ENCODE measurements at places on chromosomes 7 and 10.
A peak's percentile ranks its signal among the peaks of the same experiment; 100 is the strongest.

DNA sequence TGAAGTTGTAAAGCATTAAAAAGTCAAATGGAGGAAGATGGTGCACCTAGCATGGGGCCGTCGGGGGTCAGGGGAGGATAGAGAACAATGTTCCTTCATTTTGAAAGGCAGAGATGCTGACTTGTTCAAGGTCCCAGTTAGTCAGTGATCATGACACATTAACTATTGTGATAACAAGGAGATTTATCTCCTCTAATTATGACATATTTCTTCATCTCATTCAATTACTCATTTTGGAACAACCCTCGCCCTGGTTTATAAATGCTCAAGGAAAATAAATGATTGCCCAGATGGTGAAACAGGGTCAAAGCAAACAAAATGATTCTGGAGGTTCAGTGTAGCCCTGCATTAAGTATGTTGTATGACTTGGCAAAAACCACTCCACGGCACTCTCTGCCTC is 106.2 kb downstream of the ITIH5 start:
- DNase-seq = no peak

DNA sequence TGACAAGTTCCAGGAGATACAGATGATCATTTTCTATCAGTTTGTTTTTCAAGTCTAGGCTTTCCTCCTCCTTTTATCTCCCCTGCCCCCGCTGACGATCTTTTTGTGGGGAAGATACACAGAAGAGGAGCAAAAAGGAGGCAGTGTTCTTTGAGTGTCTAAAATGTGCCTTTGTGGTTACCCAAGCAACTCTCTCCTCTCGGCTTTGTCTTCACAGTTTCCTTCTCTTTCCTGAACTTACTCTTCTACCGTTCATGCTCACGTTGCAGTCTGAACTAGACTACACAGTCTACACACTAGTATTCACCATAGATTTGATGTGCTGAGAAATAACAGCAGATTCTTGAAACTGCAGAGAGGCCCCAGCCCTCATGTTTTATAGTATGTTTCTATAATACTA is 23.6 kb downstream of the CEP41 start:
- DNase-seq = no peak

GRCh38 chr10:76012716-76013327 is 581.4 kb downstream of the LRMDA start:
- DNase-seq = no peak

GRCh38 chr7:95636140-95636940 is 40.0 kb upstream of the PDK4 start:
- no peak for DNase-seq

DNA sequence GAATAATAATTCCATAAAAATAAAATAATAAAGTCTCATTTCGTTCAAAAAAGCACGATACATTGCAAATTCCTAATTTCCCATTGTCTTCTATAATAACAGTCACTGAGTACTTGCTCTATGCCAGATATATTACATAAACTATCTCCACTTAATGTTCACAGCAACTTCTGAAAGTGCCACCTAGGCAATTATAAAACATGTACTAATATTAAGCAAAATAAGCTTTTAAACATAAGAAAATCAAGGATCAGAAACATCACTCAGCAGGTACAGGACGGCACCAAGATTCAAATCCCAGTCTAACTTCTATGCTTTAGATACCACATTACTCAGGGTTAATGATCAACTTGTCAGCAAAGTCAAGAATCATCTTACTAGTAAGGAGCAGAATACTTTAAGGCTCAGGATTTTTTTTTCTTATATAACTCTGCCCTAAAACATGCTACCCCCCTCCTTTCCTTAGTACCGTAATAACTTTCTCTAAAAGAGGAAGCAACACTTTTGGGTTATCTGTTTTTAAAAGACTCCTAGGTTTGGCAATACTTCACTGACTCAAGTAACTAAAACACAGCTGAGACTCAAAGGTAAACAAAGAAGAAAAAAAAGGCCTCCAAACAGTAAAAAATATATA is 51.3 kb downstream of the USP6NL start:
- DNase-seq = peak; percentile 37

DNA sequence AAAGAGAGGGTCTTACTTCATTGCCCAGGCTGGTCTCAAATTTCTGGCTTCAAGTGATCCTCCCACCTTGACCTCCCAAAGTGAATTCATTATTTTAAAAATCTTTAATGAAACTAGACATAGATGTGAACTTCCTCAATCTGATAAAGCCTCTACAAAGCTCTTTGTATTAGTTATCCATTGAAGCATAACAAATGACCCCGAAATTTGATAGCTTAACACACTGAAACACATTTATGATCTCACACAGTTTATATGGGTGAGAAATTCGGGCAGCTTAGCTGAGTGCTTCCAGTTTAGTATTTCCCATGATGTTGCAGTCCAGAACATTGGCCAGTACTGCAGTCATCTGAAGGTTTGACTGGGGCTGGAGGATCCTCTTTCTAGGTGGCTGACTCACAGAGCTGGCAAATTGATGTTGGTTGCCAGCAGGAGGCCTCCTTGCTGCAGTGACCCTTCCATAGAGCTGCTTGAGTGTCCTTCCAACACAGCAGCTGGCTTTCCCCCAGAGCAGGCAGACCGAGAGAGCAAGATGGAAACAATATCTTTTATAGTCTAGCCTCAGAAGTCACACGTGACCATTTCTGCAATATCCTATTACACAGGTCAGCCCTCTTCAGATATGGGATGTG is 16.6 kb upstream of the WNT8B start:
- no peak for DNase-seq

- no peak for DNase-seq
Observed at GRCh38 chr10:63683686-63684085, 162.5 kb downstream of the REEP3 start.

DNA sequence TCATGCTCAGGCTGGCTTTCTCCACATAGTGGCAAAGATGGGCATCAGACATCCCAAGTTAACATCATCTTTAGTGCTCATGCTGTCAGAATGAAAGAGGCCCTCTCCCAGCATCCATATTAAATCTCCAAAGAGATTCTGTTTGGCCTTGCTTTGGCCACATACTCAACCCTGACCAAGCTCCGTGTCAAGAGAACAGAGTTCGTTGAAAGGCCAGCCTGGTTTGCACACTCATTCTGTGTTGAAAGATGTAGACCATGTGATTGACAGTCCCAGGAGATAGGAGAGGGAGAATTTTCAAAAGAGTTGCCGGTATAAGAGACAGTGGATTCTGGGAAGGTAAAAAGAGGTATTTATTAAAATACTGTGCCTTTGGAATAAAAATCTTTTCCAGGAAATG is 19.7 kb downstream of the MET start:
- DNase-seq = no peak

DNA sequence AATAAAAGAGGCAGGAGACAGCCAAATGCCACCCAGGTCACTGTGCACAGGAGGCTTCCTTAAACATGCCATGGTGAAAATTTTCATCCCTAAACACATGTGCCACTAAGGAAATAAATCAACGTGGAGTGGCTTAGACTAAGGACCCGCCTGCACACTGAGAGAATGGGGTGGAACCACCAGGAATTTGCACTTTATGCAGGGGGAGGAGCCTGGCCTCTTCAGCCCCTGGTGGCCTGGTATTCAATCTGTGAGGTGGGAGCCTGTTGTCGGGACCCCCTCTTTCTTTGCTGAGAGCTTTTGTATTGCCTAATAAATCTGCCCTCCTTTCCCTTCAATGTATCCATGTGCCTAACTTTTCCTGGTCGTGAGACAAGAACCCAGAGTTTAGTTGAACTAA is 204.6 kb upstream of the NRP1 start:
- DNase-seq = no peak

DNA sequence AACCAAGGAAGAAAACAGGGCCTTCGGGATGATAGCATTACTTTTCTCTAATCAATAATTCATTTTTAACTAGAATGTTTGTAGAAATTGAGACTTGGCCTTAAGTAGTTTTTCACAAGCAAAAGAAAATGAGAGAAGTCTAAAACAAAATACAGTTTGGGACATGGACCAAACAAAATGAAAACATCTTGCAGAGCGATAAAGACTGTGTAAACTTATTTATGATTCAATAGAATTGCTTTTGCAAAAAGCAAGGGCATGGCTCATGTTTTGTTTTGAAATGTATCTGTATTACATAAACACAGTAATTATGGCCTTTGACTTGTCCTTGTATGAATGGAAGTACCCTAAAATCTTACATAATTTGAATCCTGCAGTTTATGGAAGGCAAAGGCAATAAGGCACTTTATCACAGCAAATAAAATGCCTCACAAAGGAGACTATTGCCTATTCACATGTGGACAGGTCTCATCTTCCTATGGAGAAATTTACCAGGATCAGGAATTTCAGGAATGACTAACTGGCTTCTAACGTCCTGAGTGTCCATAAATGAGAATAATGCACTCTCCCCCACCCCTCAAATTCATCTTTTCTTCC is 295.2 kb downstream of the PTEN start:
- no peak for DNase-seq

- DNase-seq = no peak
Observed at GRCh38 chr10:59830601-59831259, 75.6 kb downstream of the CCDC6 start.

- no peak for DNase-seq
Observed at GRCh38 chr7:121187676-121188075, 141.1 kb upstream of the WNT16 start.

- no peak for DNase-seq
Observed at GRCh38 chr10:115525141-115525540, 432.0 kb downstream of the ATRNL1 start.

DNA sequence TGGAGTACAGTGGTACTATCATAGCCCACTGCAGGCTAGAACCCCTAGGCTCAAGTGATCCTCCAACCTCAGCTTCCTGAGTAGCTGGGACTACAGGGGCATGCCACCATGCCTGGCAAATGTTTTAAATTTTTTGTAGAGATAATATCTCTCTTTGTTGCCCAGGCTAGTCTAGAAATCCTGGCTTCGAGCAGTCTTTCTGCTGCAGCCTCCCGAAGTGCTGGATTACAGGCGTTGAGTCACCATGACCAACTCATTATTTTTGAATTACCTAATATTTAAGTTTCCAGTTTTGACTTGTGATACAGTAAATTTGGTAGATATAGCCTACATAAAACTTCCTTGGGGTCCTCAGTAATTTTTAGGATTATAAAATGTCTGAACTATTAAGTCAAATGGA is 74.1 kb downstream of the RUNDC3B start:
- no peak for DNase-seq

- DNase-seq = no peak
Observed at GRCh38 chr10:59909815-59910214, 3.5 kb upstream of the CCDC6 start.

GRCh38 chr7:117004899-117005298 is 51.6 kb downstream of the ST7 start:
- DNase-seq = no peak

DNA sequence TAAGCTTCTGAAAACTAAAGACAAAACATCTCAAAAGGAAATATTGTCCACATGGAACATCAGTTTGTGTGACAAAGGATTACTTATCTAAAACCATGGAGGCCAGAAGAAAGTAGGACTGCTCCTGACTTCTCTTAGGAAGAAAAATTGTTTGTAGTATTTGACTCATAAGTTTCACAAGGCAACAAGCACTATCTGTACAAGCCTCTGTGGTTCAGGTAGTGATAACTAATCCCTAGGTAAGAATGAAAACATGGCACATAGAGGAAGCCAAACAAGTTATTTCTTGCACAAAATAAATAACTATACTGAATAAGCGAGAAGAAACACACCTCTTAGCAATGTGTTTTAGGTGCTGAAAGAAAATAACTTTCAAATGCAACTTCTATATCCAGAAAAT is 30.3 kb downstream of the TFPI2 start:
- no peak for DNase-seq

DNA sequence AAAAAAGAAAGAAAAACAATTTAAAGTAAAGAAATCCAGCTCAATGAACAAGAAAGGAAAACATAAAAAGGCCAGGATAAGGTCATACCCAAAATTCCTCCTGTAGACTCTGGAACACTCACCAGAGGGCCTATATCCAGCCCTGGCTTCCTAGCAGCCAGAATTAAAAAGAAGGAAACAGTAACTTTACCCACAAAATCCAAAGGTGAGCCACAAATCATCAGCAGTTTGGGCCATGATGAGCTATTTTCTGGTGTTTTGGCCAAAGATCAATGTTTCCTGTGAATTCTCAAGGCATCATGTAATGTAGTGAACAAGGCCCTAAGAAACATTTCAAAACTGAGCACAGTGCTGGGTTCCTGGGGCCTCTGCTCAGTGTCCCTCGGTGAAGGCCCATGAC is 87.8 kb downstream of the LARP4B start:
- no peak for DNase-seq

Measured in GM10248 (cell line).